ENCODE measurements at places on chromosomes 6 and 20.

- DNase-seq: no peak
- H3K27ac ChIP-seq: no peak overlapping the region
- H3K36me3 ChIP-seq: no peaks in the 10 kb centered on the region
- no peaks in the 10 kb centered on the region for H3K4me1 ChIP-seq
- no peaks in the 10 kb centered on the region for H3K27me3 ChIP-seq
- no peak overlapping the region for H3K4me3 ChIP-seq
These were observed 31.7 kb upstream of the SPDEF start for GRCh38 chr6:34587851-34588250.

GRCh38 chr6:73699676-73700459 lies 3.9 kb downstream of the CD109 start:
- H3K27me3 ChIP-seq: no peaks in the 10 kb centered on the region
- no peak overlapping the region for H3K27ac ChIP-seq
- no peaks in the 10 kb centered on the region for H3K36me3 ChIP-seq
- H3K4me3 ChIP-seq: no peak overlapping the region
- H3K4me1 ChIP-seq: no peaks in the 10 kb centered on the region
- DNase-seq: no peak

- H3K27ac ChIP-seq: no peak overlapping the region
- no peak overlapping the region for H3K4me3 ChIP-seq
- DNase-seq: no peak
- no peaks in the 10 kb centered on the region for H3K36me3 ChIP-seq
These were observed 27.1 kb downstream of the ID4 start for GRCh38 chr6:19864285-19864684.

GRCh38 chr6:12544821-12545565 lies 171.6 kb upstream of the PHACTR1 start:
- no peaks in the 10 kb centered on the region for H3K4me1 ChIP-seq
- H3K27me3 ChIP-seq: no peaks in the 10 kb centered on the region
- no peak for DNase-seq
- H3K27ac ChIP-seq: no peak overlapping the region
- H3K36me3 ChIP-seq: no peaks in the 10 kb centered on the region

DNA sequence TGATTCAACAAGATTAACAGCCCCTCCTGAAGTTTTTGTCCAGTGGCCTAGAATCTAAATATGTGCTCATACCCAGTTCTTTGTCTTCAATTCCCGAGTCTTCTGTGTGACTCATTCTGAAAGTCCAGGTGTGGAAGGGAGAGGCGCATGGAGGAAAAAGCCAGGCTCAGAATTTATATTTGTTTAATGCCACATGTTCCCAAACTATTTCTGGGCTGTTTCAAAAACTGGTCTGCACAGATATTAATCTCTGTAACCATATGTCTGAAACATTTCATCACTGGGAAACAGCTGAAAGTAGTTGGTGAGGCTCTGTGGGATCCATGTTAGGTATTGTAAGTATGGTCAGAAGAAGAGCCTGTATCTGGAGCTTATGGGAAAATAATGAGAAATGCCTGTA lies 266.0 kb downstream of the PAX1 start:
- no peak overlapping the region for H3K27ac ChIP-seq
- H3K36me3 ChIP-seq: no peaks in the 10 kb centered on the region
- no peaks in the 10 kb centered on the region for H3K4me1 ChIP-seq
- no peak for DNase-seq

GRCh38 chr20:45897692-45898091 lies 6.6 kb downstream of the CTSA start:
- H3K4me3 ChIP-seq: no peak overlapping the region
- DNase-seq: no peak
- peaks cover 15% of the 10 kb centered on the region for H3K36me3 ChIP-seq
- H3K4me1 ChIP-seq: no peaks in the 10 kb centered on the region

GRCh38 chr6:25534942-25535631 lies 116.9 kb upstream of the SCGN start:
- H3K27me3 ChIP-seq: no peaks in the 10 kb centered on the region
- no peak overlapping the region for H3K4me3 ChIP-seq
- H3K36me3 ChIP-seq: no peaks in the 10 kb centered on the region
- H3K27ac ChIP-seq: no peak overlapping the region

DNA sequence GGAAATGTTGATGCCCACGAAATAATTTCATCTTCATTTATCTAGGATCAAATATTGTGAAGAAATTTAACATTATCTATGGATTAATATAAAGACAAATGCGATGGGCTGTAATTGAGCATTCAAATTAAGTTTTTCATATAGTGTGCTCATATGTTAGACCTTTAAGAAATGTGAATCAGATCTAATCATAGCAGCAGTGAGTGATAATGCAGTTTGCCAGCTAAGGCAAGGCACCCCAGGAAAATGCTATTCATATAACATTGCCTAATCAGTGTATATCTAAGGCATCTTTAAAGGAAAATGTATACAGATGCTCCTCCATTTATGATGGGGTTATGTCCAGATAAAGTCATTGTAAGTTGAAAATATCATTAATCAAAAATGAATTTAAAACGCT lies 135.2 kb downstream of the KCNQ5 start:
- no peaks in the 10 kb centered on the region for H3K4me1 ChIP-seq
- no peak for DNase-seq
- no peaks in the 10 kb centered on the region for H3K27me3 ChIP-seq
- H3K27ac ChIP-seq: no peak overlapping the region
- H3K4me3 ChIP-seq: no peak overlapping the region

- H3K27me3 ChIP-seq: no peaks in the 10 kb centered on the region
- no peak overlapping the region for H3K27ac ChIP-seq
- no peak overlapping the region for H3K4me3 ChIP-seq
These were observed 18.2 kb downstream of the LINC00237 start for GRCh38 chr20:21087862-21088540.

DNA sequence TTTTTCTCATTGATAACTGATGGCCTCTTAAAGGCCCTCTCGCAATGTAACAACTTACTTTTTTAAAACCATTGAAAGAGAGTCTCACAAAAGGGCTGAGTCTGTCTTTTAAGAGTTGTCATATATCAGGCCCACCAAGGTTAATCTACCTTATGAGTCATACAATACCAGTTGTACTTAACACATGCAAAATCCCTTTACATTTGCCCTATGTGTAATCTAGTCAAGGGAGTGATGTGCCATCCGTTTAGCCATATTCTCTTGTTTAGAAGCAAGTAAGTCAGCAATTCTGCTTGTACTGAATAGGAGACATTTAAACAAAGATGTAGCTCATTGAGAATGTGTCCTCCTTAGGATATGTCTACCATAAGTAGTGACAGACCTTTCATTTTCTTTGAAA lies 143.7 kb downstream of the TENT5A start:
- DNase-seq: no peak
- H3K27me3 ChIP-seq: no peaks in the 10 kb centered on the region
- no peak overlapping the region for H3K27ac ChIP-seq
- no peaks in the 10 kb centered on the region for H3K4me1 ChIP-seq

DNA sequence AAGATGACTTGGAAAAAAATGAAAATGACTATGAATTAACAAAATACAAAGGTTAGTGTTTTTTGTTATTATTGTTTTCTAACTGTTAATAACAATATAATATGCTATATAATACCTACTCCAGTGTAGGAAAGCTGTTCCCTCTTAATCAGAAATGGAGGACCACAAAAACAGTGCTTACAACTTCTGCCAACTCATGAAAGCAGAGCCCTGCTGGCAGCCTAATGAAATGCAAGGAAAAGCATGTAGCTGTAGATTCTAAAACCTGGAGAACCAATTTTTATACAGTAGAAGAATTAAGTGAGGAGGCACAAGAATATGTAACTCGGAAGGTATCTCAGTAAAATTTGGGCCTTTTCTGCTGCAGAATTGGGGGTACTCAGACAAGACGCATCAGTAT lies 29.4 kb downstream of the PHIP start:
- no peaks in the 10 kb centered on the region for H3K27me3 ChIP-seq
- no peak overlapping the region for H3K4me3 ChIP-seq
- no peak for DNase-seq
- no peaks in the 10 kb centered on the region for H3K4me1 ChIP-seq

- DNase-seq: no peak
- H3K36me3 ChIP-seq: no peaks in the 10 kb centered on the region
- no peak overlapping the region for H3K4me3 ChIP-seq
- H3K4me1 ChIP-seq: peaks cover 8% of the 10 kb centered on the region
- no peak overlapping the region for H3K27ac ChIP-seq
These were observed 30.2 kb downstream of the TRAM2 start for GRCh38 chr6:52546678-52547077.

DNA sequence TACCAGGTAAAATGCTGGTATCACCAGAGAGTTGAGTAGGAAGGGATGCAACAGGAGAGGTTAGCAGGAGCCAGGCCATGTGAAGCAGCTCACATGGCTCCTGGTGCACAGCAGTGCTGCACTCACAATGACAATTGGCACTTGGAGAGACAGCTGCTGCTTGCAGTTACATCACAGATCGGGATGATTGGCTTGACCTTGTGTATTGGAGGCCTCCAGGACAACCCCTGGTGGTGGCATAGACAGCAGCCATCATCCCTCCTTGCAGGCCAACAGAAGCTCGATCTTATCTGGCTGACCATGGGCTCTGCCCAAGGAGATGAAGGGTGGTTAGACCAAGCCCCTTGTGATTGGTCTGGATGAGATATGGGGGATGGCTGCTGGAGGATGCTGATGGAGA lies 73.0 kb downstream of the EYA2 start:
- H3K27me3 ChIP-seq: no peaks in the 10 kb centered on the region
- no peaks in the 10 kb centered on the region for H3K36me3 ChIP-seq
- DNase-seq: no peak
- no peak overlapping the region for H3K27ac ChIP-seq
- 0 out of 2 replicates have a peak, but pooled peaks cover 2% of the 10 kb centered on the region for H3K4me1 ChIP-seq

DNA sequence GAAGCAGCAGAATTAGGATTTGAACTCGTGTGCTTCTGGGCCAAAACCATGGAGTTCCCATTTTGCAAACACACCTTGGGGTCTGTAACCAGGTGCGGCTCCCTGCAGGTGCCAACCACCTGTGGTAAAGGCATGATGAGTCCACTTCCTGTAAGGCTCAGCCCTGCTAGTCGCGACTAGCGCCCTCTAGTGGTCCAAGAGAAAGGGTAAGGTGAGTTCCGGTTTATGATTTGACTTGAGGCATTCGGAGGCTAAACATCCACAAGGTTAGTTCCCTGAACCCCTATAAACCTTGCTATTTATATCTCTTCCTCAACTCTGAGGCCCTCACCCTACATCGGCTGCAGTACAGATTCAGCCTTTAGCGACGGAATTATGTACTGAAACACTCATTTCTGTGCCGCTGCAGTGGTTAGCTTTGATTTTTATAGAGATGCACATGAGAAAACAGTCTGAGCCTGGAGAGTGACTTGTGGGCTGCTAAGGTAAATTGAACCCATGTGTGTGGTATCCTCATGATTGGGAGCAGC lies 173.4 kb downstream of the PLCB1 start:
- H3K4me1 ChIP-seq: no peaks in the 10 kb centered on the region
- H3K27ac ChIP-seq: no peak overlapping the region

GRCh38 chr6:24836109-24836508 lies 37.4 kb upstream of the ARMH2 start:
- H3K27ac ChIP-seq: no peak overlapping the region
- H3K36me3 ChIP-seq: no peaks in the 10 kb centered on the region
- H3K27me3 ChIP-seq: no peaks in the 10 kb centered on the region
- no peak overlapping the region for H3K4me3 ChIP-seq
- DNase-seq: no peak
- peaks cover 2% of the 10 kb centered on the region for H3K4me1 ChIP-seq

DNA sequence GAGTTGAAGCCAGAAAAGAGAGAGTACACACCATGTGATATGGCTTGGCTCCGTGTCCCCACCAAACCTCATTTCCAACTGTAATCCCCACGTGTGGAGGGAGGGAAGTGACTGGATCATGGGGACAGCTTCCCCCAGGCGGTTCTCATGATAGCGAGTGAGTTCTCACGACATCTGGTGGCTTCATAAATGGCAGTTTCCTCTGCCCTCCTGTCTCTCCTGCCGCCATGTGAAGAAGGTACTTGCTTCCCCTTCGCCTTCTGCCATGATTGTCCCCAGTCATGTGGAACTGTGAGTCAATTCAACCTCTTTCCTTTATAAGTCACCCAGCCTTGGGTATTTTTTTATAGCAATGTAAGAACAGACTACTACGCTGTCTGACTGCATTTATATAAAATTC lies 40.3 kb downstream of the TAF4 start:
- no peaks in the 10 kb centered on the region for H3K36me3 ChIP-seq
- DNase-seq: no peak
- H3K4me1 ChIP-seq: peaks cover 11% of the 10 kb centered on the region
- no peak overlapping the region for H3K27ac ChIP-seq
- no peak overlapping the region for H3K4me3 ChIP-seq

DNA sequence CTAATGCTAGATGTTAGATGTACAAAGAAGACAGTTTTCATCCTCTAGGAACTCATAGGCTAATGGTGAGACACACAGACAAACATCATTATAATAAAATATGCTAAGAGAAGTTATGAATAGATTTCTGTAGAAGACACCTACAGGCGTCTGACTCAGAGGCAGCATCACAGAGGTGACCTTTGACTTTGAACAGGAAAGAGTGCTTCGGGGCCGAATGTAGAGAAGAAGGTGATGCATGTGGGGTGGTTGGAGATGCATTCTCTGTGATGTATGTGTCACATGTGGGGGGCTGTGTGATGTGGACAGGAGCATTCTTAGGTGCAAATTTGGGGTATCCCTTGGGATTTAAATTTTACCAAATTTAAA lies 6.8 kb downstream of the GUCA1A start:
- H3K27me3 ChIP-seq: no peaks in the 10 kb centered on the region
- H3K4me1 ChIP-seq: no peaks in the 10 kb centered on the region
- no peak for DNase-seq
- H3K27ac ChIP-seq: no peak overlapping the region
- no peaks in the 10 kb centered on the region for H3K36me3 ChIP-seq

DNA sequence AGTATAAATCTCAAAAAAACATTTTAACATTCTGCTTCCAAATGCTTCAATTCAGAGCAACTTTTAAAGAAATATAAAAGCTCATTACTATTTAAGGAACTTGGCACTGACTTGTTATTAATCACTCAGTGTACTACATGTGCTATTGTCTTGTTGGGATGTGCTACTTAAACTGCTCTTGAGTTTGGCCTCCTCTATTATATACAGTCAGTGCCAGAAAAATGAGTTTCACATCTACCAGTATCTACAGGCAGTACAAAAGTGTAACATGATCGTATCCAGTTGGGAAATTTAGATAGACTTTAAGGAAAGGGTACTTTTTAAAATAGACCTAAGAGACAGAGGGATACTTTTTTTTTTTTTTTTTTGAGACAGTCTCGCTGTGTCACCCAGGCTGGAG lies 627.3 kb upstream of the SLC35B3 start:
- no peak for DNase-seq
- H3K4me3 ChIP-seq: no peak overlapping the region
- no peak overlapping the region for H3K27ac ChIP-seq
- H3K27me3 ChIP-seq: no peaks in the 10 kb centered on the region
- H3K4me1 ChIP-seq: no peaks in the 10 kb centered on the region

DNA sequence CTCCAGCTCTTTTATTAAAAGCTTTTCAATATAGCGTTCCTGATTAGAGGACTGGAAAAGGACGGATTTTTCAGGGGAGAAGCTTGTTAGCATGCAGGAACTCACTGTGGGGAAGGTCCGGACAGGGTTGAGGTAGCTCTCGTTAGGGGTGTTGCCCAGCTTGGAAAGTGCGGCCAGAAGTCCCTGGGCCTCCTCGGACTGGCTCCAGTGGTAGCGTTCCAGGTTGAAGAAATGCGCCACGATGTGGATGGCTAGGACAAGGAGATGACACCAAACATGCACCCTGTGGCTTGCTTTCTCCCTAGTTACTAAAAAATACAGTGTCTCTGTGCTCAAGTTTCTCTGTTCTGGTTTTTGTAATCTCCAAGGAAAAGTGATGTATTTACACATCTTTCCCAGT lies 12.5 kb downstream of the NOX3 start:
- H3K27ac ChIP-seq: no peak overlapping the region
- no peaks in the 10 kb centered on the region for H3K27me3 ChIP-seq

Measured in iPS DF 6.9 (cell line).